ENCODE measurements at places on chromosomes 4 and X.

DNA sequence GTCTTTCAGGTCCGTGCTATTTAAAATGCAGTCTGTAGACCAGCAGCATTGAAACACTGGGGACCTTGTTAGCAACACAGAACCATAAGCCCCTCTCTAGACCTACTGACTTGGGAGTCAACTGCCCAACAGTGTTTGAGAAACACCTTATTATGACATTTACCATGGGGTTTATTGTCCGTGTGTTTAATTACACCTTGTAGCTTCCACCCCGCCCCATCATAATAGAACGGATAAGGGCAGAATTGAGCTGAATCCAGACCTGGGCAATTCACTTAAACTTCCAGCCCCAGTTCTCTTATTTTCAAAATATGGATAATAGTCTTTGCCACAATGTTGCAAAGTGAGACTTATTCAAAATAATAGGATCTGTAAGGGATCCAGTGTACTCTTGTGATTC lies 30.6 kb upstream of the CLNK start:
- no peak for DNase-seq

DNA sequence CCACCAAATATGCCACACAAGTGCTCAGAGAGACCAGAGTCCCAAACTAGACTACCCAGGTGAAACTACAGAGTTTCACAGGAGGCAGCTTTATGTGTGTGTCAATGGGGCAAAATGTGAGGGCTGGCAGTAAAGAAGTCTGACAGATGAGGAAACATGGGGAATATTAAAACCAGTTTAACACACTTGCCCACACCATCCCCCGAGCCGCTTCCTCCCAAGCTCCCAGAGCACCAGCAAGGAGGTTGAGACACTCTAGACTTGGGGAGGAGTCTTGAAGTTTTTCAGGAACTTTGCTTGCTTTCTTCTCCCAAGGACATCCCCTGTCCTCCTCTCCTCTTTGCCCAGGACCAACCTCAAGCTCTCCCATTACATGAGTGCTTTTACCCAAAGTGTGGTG lies 94.7 kb upstream of the SPRY1 start:
- DNase-seq, result no peak

GRCh38 chrX:97089116-97089515 lies 205.4 kb downstream of the RPA4 start:
- DNase-seq, result no peak

GRCh38 chrX:38108364-38108763 lies 102.0 kb downstream of the SYTL5 start:
- DNase-seq, result no peak

DNA sequence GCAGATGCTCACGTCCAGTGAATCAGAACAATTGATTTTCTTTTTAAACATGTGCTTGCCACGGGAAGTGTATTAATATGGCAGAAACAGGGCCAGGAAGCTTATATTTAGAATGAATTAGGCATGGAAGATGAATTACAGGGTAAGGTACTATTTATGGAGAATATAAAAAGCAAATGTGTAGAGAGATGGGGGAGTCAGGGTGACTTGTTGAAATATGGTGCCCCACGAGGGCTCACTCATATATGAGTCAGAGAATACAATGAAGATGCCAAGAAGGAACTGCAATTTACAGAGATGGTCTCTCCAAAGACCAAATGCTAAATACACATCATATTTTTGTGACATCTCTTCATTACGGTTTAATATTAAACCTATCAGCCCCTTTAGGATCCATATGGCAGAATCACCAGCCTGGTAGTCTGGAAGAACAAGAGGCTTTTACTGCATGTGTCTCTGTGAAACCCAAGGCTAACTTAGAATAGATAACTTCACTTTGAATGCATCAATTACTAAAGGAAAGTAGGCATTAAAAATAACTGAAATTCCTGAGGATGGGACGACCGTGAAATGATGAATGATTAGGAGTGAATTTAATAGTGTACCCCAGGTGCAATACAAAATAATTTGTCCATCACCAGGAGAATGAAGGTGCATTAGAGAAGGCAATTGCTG lies 385.3 kb downstream of the ARHGAP24 start:
- DNase-seq, result no peak

- no peak for DNase-seq
These were observed 21.5 kb downstream of the PDGFC start for GRCh38 chr4:156950090-156950489.

DNA sequence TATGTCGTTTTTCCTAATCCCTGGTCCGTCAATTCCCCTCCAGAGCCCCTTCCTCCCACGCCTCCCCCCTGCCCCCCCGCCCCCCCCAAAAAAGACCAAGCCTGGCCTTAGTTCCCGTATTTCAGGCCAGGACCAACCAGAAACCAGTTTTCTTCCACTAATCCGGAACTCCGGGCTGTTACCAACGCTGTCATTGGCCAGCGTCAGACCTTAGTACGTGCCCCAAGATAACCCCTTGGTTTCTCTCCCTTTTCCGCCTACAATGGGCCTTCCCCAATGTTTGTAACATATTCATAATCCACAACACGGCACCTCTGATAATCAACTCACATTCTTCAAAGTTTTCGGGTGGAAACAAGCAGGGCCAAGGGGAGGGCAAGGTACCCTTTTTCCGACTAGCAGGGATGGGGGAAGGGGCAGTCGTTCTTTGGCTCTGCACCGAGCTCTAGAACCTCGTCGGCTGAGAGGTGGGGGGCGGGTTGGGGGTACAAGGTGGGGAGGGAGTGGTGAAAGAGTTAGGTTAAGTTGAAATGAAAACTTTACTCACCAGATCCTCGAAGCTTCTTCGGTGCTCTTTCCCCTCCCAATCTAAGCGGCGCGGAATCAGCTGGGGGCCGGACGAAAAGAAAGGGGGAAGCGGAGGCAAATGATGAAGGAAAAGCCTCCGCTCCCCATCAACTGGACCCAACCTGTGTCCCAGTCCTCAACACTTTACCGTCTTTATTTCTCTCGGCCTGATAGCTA lies 1.5 kb downstream of the BRWD3 start:
- DNase-seq, result peak; percentile 80

GRCh38 chr4:166121897-166122296 lies 248.9 kb downstream of the TLL1 start:
- peak; percentile 36 for DNase-seq

- DNase-seq, result no peak
These were observed 218.7 kb upstream of the NDST4 start for GRCh38 chr4:115332078-115332477.

- DNase-seq, result peak; percentile 12
These were observed 190.7 kb downstream of the OR13H1 start for GRCh38 chrX:131734621-131735020.

DNA sequence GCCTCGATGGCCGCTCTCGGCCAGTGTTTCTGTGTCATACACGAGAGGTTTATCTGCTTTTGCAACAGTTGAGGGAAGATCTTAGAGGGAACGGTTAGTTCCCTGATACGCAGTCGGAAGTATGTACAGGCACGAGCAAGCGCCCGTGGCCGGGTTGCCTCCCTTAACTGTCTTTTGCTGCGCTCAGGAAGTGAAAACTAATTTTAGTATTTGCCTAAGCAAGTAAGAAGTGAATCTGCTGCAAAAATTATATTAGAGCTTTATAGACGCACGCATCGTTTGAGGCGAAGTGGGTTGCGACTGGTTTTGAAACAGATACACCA lies 695 bp downstream of the MTM1 start:
- DNase-seq, result no peak

- no peak for DNase-seq
These were observed 157.4 kb downstream of the PALLD start for GRCh38 chr4:168654104-168654847.

- peak; percentile 13 for DNase-seq
These were observed 2.2 kb upstream of the CFI start for GRCh38 chr4:109803924-109804571.

DNA sequence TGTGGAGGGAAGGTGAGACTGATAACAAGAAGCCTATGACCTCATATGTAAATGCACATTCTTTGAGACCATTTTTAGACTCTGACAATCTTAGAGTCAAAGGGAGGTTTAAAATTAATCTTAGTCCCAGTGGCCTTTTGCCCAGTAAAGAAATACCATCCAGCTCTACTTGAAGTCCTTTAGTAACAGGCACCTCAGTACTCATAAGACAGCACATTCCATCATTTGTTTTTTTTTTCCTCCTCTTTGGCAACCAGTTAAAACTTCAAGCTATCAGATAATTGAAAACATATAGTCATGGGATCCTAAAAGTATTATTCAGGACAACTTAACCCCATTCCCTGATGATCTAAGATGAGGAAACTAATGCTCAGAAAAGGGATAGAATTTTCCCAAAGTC lies 4.6 kb downstream of the EDA2R start:
- no peak for DNase-seq

GRCh38 chr4:150889306-150889705 lies 125.8 kb downstream of the LRBA start:
- DNase-seq, result no peak

DNA sequence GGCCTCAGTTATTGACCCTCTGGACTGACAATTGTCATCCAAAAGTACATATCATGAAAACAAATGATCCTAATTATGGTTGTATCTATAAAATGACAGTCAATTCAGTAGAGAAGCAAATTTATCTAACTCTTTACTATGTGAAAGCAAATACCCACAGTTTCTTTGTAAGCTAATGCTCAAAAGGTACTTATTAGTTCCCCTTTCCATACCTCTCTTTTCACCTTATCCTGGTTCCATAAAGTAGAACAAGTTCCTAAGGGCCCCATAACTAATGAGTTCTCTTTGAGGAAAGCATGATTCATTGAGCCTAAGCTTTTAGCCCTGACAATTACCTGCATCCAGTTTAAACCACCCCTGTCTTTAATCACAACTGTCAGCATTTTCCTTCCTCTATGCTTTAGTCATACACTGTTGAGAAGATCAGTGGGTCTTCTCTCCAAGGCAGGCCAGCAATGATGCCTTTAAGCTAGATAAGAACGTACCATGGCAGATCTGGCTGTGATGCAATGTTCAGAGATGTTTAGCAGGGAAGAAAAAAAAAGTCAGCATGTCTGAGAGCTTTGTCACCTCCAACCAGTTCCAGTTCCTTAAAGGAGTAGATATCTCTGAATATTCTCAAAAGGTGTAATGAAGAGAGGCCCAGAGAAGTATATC lies 179.7 kb upstream of the RASGEF1B start:
- peak; percentile 21 for DNase-seq

DNA sequence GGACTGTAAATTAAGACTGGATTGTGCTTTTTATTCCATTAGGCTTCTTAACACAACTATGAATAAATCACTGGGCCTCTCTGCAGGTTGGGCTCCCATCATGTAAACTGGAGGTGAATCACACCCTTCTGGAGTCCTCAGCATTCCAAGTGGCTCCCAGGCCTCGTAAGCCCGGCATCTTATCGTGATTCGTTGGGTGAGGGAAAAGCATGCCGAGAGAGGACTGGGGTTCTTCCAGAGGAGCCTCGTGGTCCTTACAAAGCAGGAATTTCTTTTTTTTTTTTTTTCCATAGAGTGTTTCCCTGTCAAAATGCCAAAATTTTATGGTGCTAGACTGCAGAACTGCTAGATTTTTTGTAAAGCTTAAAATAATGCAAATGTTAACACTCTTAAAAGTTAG lies 20.0 kb downstream of the CLDN22 start:
- DNase-seq, result no peak

GRCh38 chr4:165609653-165610052 lies 230.8 kb downstream of the CPE start:
- DNase-seq, result no peak

GRCh38 chr4:158535130-158535614 lies 13.5 kb downstream of the RXFP1 start:
- no peak for DNase-seq

GRCh38 chr4:56739066-56739777 lies 58.1 kb upstream of the HOPX start:
- no peak for DNase-seq

GRCh38 chrX:37786624-37787422 lies 7.0 kb downstream of the CYBB start:
- no peak for DNase-seq

DNA sequence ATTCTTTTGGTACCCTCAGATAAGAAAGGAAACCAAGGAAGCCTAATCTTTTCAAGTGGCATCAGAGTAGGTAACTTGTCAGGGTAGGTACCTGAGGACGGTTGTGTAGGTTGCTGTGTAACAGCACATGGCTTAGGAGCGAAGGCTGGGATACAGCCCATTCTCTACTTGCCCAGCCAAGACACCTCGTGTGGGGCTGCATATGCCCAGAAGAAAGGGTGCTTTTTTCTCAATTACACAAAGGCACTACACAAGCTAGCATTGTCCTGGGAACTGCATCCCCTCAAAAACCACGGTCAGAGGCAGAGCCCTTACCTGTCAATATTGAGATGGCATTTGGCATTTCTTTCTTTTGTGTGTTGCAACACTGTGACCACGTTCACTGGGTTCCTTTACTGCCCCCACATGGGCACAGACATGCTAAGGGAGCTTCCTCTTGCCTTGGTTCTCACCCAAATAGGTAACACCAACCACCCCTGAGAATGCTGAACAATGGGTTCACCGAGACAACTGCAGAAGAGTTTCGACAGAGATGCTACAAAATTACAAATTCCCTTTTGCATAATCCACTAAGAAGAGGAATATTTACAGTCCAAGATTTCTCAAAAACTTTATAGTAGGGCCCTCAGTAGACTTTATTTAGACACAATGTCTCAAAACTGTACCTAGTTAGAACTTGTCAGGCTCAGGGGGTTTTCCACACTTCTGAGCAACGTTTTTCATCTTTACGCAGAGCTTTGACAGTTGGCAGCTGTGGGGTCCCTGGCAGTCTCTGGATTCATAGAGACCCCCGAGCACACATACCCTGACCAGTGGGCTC lies 35.8 kb upstream of the TNIP3 start:
- no peak for DNase-seq

- no peak for DNase-seq
These were observed 8.1 kb downstream of the ENPEP start for GRCh38 chr4:110484029-110484428.

- no peak for DNase-seq
These were observed 50.5 kb upstream of the OGT start for GRCh38 chrX:71482228-71482958.

DNA sequence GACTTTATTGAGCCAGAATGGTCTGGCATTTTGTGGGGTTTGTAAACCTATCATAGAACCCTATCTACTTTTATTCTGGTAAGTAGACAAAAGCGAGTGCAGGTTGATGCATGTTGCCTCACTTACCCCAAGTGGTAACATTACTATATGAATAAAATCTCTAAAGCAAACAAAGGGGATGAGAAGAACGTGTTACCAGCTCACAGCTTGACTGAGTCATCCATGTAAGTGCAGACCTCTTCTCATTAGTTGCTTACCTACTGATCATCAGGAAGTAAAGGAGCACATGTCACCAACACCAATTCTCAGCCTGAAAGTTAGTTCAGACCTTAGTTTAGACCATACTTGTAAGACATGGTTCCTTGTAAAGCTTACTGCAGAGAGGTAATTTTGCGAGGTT lies 1328.3 kb downstream of the C4orf33 start:
- DNase-seq, result no peak

GRCh38 chr4:54281054-54281766 lies 52.1 kb downstream of the PDGFRA start:
- no peak for DNase-seq

GRCh38 chrX:69196666-69197065 lies 31.4 kb upstream of the PJA1 start:
- DNase-seq, result no peak

All from NCI-H345 (cell line).